Stimulated activated CD4-positive, alpha-beta T cell treated with anti-CD3 and anti-CD28 coated beads, Interleukin-15, amount 100 ng/mL, for 1 hour (primary cell): ENCODE measurements at places on chromosomes 11 and 22.

DNA sequence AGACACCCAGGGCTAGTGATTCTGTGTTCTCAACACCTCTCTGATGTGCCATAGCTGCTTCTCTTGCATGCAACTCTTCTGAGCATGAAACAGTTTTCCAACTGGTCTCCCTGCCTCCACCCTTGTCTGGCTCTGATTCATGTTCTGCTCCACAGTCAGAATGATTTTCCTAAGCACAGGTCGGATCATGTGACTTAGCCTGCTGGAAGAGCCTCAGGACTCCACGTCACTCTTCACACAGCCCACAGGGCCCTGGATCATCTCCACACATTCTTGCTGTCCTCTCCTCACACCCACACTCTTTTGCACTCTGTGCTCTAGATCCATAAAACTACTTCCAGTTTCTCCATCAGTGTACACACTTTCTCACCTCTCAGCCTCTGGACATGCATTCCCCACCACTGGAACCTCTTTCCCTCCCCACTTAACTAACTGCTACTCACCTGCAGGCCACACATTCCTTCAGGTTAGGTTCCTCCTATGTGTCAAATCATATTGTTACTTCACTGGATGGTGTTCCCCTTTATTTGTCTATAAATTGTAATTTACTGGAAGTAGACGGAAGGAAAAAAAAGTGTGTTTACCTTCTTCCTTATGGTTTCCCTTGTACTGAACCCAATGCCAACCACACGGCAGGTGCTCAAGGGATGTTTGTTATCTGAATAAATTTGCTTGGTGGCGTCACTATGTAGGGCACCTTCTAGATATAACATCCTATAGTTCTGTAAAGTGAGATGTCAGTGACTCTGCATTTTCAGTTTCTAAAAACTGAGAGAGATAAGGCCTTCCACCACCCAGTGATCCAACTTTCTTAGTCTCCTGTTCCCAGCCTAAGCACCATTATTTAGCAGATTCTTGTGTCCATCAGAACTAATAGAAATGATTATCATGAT, 133.7 kb downstream of the ETS1 start:
- no peak for DNase-seq

- DNase-seq: no peak
Measured at GRCh38 chr11:45185228-45185729, 38.8 kb downstream of the PRDM11 start.

DNA sequence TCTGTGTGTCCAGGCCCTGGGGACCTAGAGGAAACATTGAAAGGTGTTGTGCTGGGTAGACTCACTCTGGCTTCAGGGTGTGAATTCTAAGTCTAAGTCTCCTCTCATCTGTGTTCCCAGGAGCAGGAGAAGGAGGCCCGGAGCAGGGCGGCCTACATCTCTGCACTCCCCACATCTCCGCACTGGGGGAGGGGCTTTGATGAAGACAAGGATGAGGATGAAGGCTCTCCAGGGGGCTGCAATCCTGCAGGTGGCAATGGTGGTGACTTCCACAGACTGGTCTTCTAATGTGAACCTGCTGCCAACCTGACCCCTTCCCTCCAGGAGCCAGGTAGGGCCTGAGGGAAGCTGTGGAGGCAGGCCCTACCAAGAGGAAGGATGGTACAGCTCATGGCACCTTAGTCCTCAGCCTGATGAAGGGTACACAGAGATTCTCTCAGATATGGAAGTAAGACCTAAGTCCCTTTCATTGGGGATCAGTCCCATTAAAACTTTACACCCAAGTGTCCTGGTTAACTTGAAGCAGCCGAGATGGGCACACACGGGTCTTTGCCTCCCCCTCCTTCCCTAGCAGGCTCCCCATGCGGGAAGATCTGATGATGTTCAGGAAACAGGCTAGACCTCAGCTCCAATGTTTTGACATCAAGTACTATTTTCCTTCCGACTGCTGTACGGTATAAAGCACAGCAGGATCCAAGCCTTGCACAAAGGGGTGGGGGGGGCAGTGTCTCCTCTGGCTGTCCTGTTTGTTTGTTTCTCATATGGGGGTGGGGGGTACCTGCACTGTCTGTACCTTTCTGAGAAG, 25.0 kb downstream of the USP35 start:
- no peak for DNase-seq

DNA sequence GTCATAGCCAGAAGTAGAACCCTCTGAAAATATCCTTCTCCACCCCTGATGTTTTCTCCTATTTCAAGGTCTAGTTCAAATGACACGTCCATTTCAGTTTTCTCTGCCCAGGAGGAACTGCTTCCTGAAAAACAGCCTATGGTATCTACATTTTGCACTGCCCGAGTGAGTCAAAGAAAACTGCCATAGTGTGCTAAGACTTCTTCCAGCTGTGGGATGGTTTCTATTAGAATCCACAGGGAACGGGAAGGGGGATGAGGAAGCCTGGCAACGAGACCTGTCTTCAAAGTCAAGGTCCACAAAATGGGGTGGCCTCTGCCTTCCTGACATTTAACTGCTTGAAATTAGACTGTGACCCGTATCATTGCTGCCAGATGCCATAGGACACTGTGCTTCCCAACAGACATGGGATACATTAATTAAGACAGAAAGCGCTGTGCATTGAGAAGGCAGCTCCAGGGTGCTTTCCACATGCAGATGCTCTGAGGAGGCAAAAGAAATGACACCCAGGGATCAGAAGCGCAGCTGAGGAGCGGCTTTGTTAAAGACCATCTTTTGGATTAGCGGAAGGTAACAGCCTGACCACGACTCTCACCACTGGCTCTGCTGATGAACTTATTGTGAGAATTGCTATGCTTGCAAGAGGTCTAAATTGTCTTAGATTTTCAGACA, 39.4 kb upstream of the NUP50 start:
- no peak for DNase-seq

DNA sequence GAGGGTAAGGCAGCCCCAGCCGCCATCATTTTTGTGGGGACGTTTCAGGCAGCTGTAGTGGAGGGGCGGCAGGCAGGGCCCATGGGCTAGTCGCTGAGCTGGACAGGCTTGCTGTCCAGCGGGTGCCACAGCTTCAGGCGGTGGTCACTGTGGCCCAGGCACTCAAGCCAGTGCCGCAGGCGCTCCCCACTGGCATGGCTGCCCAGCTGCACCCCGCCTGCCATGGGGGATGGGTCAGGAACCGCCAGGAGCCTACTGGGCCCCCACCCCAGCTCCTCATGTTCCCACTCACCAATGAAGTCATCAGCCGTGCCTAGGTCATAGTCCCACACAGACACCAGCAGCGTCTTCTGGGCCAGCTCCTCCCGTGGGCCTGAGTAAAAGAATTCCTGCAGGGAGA, 6.0 kb downstream of the NDUFV1 start:
- DNase-seq: no peak

DNA sequence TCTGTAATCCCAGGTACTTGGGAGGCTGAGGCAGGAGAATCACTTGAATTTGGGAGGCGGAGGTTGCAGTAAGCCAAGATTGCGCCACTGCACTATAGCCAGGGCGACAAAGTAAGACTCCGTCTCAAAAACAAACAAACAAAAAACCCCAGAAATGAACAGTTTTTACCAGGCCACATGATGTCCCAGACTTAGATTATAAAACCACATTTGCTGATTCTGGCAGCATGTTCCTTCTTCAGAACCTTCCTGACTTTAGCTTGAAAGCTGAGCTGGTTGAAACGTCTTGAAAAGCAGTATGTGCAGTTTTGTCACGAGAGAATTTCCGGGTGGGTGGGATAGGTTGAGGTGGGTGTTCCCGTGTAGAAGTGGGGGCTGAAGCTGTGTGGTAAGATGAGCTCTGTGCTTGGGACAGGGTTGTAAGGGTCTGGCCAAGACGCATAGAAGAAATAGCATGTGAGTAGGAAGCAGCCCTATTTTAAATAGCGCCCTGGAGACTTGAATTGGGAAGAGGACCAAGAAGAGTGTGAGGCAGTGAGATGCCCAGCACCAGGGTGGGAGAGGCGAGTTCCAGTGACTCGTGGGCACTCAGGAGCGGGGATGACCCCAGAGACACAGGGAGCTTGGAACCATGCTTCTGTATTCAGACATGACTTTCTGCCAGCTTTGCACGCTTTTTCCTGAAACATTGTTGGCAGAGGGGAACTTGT, 7.6 kb downstream of the AP2A2 start:
- DNase-seq: no peak

- no peak for DNase-seq
Measured at GRCh38 chr11:113234888-113235287, 79.5 kb upstream of the TTC12 start.

DNA sequence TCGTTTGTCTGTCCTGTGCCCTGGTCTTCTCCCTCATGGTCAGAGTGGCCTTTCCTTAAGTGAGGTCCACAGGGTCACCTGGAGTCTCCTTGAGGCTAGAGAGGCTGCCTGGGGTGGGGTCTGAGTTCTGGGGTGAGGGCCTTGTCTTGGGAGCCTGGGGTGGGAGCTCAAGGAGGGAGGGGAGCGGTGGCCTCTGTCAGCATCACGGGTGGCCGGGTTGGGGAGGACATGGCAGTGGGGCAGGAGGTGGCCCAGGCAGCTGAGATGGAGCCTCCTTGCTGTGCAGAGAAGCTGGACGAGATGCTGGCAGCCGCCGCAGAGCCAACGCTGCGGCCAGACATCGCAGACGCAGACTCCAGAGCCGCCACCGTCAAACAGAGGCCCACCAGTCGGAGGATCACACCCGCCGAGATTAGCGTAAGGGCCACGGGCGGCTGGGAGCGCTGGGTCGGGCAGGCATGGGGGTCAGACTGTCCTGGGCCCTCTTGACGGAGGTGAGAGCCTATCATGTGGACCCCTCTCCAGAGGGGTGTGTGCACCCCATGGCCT, 23.3 kb upstream of the ACR start:
- no peak for DNase-seq

DNA sequence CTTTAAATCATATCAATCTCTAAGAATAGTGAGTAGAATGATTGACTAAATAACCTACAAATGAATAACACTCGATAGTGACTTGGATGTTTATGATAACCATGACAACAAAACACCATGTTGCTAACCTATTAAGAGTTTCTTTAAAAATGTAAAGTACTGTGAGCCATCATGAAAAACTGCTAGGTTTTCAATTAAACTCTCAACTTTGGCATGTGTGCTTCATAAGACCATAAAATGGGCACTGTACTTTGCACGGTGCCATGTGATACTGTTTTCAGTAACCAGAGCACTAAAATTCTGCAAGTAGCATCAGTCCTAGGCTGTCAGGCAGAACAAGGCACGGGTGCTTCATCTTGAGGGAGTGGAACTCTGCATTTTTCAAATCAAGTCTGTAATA, 96.2 kb upstream of the TRIM77 start:
- no peak for DNase-seq

DNA sequence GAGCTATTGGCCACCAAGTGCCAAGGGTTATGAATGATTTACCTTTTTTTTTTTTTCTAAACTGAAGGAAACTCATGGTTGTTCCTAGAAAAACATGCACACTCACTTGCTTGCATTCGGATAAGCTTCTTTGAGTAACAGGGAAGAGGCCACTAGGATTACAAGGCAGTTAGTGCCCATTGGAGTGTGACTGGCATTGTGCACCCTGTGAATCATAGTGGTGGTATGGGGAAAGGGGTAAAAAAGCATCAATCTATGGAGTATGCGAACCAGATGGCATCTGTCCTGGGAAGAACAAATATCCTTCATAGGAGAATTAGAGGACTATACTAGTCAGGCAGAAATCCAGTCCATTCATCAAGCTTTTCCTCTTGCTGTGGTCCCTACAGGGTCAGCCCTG, 24.2 kb downstream of the CD44 start:
- DNase-seq: no peak

DNA sequence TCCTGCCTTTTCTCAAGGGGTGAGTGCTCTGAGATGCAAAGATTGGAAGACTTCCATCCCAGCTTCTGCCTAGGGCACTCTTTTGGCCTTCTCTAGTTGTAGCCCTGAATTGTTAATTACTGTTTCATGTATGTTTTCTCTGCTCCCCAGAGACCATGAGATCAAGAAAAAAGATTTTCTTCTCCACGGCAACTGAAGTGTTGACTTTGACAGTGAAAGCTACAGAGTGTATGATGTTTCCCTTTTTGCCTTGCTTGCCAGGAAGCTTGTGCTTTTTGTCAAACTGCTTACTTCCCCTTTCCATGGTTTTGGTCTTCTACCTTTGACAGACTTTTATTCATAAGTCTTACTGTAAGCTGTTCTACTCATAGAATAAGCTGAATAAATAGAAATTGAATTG, 23.3 kb upstream of the EIF3D start:
- DNase-seq: no peak

- no peak for DNase-seq
Measured at GRCh38 chr11:34531663-34532062, 18.1 kb upstream of the ELF5 start.

GRCh38 chr22:43000441-43001175, 14.3 kb downstream of the PACSIN2 start:
- no peak for DNase-seq

GRCh38 chr22:24367841-24368240, 59.6 kb upstream of the ADORA2A start:
- no peak for DNase-seq

DNA sequence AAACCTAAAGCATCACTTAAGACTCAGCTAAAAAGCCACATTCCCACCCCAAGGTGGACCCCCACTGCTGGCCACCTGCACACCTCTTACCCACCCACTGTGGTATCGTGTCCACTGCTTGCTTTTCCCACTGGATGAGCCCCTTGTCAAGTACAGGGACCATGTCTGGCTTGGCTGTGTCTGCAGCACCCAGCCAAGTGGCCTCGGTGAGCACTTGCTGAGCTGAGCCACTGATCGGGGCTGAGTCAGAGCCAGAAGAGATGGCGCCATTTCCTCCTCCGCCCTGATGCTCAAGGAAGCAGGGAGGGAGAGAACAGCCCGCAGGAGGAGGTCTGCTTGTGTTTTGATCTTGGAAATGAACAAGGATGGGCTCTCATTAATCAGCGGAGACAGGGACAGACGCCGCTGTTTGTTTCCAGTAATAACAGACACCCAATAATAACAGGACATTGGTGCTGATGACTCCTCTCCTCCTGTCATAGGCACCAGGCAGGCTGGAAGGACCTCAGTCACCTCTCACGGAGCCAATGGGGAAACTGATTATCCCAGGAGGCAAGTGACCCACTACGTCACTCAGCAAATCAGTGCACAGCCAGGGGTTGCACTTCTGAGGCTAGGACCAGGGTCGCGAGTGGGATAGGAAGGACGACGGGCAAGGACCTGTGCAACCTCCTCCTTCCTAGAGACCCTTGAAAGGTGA, 85.2 kb upstream of the RTL6 start:
- no peak for DNase-seq

- DNase-seq: no peak
Measured at GRCh38 chr22:22897091-22897490, 9.5 kb downstream of the IGLL5 start.

DNA sequence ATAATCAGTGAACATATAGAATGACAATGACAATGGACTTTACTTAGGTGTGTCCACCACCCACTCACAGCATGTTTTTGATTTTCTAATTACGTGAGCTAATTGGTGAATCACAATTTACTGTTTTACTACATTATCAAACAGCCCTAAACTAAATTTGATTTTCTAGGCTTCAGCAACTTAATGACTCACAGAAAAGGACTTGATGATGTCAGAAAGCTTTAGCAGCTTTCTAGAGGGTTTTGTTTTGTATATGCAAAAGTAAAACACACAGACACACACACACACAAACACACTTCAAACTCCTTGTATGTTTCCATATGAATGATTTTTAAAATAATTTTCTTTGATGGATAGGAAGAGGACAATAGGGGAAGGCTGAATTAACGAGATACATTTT, 878.6 kb upstream of the CCDC90B start:
- DNase-seq: no peak
